Renal cortex interstitium (tissue), 15 donors: ENCODE measurements at places on chromosomes 6 and 20. TPM values are rescaled to one million over a fixed set of nuclear protein-coding genes. Genes with fewer than 3 reads are reported as not detected.

The GMNN gene
- 60.5 TPM for polyA plus RNA-seq

The PLAGL2 gene
- 21.7 TPM for polyA plus RNA-seq

The TFAP2D gene
- not detected for polyA plus RNA-seq

The SCRT2 gene
- polyA plus RNA-seq = 0.05 TPM

The EDN1 gene
- polyA plus RNA-seq = 3.3 TPM

The C6orf141 gene
- polyA plus RNA-seq = 0.54 TPM

The LY6G6C gene
- polyA plus RNA-seq = 0.26 TPM

The SYNE1 gene
- polyA plus RNA-seq = 108 TPM

The ATP5F1E gene
- polyA plus RNA-seq = 207 TPM

The DAAM2 gene
- 30.6 TPM for polyA plus RNA-seq

GRCh38 chr6:13916230-13916944 lies 8.4 kb upstream of the RNF182 start:
- DNase-seq = no peak

GRCh38 chr6:111406200-111406721 lies 76.8 kb downstream of the REV3L start:
- no peak for DNase-seq

DNA sequence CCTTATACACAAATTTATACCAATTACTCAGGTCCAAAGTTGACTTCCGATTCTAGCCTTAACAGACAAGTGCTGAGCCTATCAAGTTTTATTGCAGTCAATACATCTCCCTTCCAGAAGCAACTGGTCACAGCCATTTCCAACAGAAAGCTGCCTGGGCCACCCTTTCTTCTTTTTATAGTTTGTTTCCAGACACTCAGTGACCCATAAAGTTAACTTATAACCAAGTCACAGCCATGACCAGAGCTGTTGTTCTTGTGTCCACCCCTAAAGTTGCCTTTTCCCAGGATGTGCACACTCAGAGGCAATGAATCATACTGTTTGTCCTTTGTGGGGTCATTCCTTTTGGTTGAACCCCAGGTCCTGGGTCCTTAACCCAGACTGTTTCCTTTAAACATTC lies 89.9 kb downstream of the CD83 start:
- peak; percentile 66 for DNase-seq

GRCh38 chr20:41865938-41866337 lies 247.8 kb upstream of the CHD6 start:
- no peak for DNase-seq

GRCh38 chr6:46269447-46270229 lies 98.9 kb upstream of the ENPP5 start:
- no peak for DNase-seq

GRCh38 chr6:3139090-3139903 lies 18.0 kb downstream of the TUBB2A start:
- no peak for DNase-seq

DNA sequence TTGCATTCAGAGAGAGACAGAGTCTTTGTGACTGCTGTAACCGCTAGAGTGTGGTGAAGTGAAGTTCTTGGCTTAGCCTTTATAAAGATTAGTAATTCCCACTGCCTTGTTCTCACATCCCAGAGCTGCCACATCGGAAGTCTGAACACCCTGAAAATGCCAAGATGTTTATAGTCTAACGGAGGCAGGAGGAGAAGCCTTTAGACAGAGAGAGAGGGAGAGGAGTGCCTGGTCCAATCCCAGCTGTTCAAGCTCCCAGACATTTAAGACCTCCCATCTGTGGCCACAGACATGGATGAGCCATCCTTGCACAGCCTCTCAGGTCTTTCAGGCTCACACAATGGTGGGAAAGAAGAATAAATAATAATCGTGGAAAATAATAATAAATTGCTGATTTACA lies 1422.8 kb upstream of the EYS start:
- DNase-seq = no peak

- DNase-seq = no peak
Measured at GRCh38 chr6:133502441-133503335, 261.5 kb downstream of the EYA4 start.

DNA sequence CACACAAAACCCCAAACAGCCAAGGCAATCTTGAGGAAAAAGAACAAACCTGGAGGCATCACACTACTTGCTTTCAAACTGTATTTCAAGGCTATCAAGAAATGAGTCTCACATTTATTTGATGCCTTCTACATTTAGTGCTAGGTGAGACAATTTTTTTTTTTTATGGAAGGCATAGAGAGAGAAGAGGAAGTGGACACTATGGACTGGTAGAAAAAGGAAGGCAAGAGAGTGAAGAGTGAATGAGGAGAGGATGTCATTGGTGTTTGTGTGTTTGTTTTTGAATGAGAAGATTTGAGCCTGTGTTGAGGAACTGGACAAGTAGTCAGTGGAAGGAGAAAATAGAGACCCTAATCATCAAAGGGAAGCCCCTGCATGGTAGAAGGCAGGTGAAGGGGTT lies 182.0 kb upstream of the JAG1 start:
- DNase-seq = no peak

DNA sequence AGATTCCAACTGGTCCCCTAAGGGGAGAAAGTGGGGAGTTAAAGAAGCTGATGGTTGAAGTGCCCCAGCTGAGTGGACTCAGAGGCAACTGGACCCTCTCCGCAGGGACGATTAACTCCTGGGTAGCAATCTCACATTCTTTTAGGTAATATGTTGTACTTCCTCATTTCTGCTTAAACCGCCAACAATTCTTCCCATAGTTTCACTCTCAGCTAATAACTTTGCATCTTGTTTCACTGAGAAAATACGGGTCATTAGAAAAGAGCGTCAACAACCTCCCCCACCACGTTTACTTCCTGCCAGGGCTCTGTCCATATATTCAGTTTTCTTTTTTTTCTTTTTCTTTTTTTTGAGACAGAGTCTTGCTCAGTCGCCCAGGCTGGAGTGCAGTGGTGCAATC lies 39.5 kb upstream of the CHD6 start:
- DNase-seq = no peak

DNA sequence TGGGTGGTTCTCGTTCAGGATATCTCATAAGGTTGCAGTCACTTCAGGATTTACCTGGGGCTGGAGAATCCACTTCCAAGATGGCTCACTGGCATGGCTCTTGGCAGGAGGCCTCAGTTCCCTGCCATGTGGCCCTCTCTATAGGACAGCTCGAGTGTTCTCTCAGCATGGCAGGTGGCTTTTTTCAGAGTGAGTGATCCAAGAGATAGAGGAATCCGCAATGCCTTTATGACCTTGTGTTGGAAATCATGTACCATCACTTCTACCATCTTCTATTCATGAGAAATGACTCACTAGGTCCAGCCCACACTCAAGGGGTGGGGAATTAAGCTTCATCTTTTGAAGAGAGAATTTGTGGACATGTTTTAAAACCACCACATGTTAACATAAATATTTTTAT lies 37.8 kb downstream of the PPP1R16B start:
- DNase-seq = no peak

- DNase-seq = no peak
Measured at GRCh38 chr6:1901556-1901955, 291.8 kb downstream of the FOXC1 start.

DNA sequence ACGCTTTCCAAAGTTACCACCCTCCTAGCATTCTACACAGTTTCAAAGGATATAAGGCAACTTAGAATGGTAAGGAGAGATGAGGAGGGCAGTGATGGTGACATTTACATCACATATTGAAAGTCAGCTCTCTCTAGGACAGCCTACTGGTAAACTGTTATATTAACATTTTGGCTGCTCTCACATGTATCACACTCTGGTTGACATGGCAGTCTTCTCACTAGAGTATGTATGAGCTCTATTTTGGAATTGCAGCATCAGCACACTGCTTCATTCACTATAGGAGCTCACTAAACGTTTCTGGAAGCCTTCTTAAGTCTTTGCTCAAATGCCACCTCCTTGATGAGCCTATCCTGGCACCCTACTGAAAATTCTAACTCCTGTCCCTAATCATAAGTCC lies 135.7 kb upstream of the ENPP5 start:
- DNase-seq = no peak

GRCh38 chr6:119240257-119241110 lies 109.1 kb downstream of the MAN1A1 start:
- DNase-seq = no peak

- DNase-seq = no peak
Measured at GRCh38 chr6:28914941-28915340, 8.8 kb downstream of the TRIM27 start.

DNA sequence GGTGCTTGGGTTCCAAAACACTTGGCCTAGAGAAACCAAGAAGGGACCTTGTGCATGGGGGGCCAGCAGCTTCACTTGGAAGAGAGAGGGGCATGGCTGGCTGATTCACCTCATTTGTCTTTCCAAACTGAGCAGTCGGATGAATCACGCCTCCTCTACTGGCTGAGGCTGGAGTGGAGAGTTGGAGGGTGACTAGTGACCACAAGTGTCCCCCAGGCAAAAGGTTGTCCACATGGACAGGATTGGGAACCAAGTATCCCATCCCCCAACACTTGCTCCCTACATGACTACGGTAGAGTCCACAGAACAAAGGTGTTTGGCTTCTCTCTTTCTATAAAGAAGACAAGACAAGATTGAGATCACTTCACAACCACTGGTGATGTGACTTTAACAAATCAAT lies 875.6 kb downstream of the QKI start:
- DNase-seq = no peak
